ENCODE measurements at places on chromosomes 12 and 14. TPM values are rescaled to one million over a fixed set of nuclear protein-coding genes. Genes with fewer than 3 reads are reported as not detected.

Gene RIMBP2
- total RNA-seq: 0.38 TPM

Gene ESPL1
- total RNA-seq: 2.5 TPM

Gene MIP
- total RNA-seq: not detected

Gene NGB
- total RNA-seq: not detected

Gene EPYC
- not detected for total RNA-seq

Gene L2HGDH
- total RNA-seq: 6.3 TPM

Gene TMPO
- total RNA-seq: 129 TPM

Gene KRT7
- total RNA-seq: not detected

Gene SMOC1
- total RNA-seq: not detected

Gene KIF5A
- 1.4 TPM for total RNA-seq

Gene CSAD
- 62.3 TPM for total RNA-seq

Gene ANO2
- not detected for total RNA-seq

Gene TPH2
- not detected for total RNA-seq

Gene ZDHHC22
- total RNA-seq: 0.06 TPM

Gene MORN3
- 17.6 TPM for total RNA-seq

Gene IRAK3
- 0.39 TPM for total RNA-seq

Gene POTEM
- not detected for total RNA-seq

Gene RILPL1
- total RNA-seq: 4.1 TPM

Gene ASB2
- 5.4 TPM for total RNA-seq

Gene PLBD1
- total RNA-seq: 0.13 TPM

Gene BBS10
- total RNA-seq: 3.1 TPM

Gene CCDC196
- not detected for total RNA-seq

Gene PPHLN1
- total RNA-seq: 98.9 TPM

Gene MLXIP
- 113 TPM for total RNA-seq

Gene KDM5A
- 143 TPM for total RNA-seq

Gene NKX2-1
- not detected for total RNA-seq

Gene TBK1
- total RNA-seq: 13.5 TPM

Gene CISTR
- not detected for total RNA-seq

Gene CAPS2
- total RNA-seq: 4.5 TPM
